ENCODE measurements at places on chromosomes 5 and 9.

- peak; percentile 73 for DNase-seq
These were observed 166.8 kb downstream of the ARHGEF28 start for GRCh38 chr5:73792687-73793320.

GRCh38 chr9:89779405-89780203 lies 174.8 kb downstream of the GADD45G start:
- DNase-seq, result no peak

GRCh38 chr5:150349681-150350275 lies 7.7 kb upstream of the TCOF1 start:
- DNase-seq, result no peak

DNA sequence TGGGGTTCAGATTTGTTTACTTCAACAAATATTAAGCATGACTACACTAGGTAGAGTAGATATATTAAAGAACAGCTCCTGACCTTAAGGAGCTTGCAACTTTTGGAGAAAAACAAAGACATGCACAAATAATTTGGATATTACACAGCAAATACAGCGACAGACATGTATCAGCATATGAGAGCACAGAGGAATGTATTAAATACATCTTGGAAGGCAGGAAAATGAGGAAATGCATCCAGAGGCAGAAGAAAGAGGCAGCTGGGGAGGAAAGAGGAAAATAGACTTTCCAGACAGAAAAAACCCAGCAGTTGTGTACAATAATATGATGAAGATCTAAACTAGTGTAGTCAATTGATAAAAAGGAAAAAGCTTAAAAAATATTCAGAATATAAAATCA lies 392.2 kb downstream of the PDE4D start:
- DNase-seq, result no peak

DNA sequence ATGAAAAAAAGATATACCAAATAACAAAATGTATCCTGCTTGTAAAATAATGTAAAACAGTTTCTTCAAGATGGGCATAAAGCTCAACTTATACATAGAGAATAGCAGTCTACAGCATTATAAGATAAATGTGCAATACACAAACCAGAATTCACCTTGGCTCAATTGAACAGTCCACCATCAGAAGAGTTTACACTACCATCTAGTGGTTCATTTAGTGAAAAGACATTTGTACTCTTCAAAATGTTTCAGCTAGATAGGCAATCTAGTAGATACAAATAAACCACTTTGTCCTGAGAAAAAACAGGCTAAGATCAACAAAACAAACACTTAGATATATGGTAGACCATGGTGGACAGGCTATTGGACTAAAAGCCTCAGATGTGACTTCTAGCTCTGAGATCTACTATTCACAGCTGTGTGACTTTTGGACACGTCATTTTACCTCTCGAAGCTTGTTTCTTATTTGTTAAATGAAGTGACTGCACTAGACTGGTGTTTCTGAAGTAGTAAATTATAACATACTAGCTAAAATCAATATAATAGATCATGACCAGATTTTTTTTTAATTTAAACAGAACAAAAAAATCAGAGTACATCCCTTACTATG lies 22.1 kb upstream of the TPD52L3 start:
- no peak for DNase-seq

- no peak for DNase-seq
These were observed 160.9 kb downstream of the GIN1 start for GRCh38 chr5:102959055-102959454.

GRCh38 chr5:111486055-111486454 lies 26.3 kb downstream of the STARD4 start:
- DNase-seq, result no peak

DNA sequence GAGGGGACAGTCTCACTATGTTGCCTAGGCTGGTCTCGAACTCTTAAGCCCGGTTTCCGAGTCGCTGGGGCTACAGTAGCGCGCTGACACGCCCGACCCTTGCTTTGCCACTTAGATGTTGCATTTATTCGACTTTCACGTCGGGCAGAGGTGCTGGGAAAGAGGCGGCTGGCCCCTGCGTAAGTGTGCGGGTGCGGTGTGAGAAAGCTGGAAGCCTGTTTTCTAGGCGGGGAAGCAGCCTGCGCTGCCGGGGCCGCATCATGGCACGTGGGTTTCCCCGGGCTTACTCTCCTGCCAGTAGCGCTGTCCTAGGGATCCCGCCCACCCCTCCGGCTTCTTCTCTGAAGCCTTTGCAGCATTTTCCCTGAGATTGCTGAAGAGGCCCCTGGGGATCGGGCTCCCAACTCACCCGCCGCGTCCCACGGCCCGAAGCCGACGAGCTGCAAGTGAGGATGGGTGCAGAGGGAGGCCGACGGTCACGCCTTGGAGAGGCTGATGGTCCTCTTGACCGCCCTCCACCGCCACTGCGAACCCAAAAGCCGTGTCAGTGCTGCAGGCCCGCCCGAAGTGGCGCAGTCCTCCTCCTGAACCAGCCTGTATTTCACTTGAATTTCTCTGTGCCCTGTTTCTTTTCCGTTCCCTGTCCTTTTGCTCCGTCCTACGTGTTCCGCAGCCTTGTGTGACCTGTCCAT lies 5.8 kb upstream of the TRIM41 start:
- peak; percentile 79 for DNase-seq

- no peak for DNase-seq
These were observed 275.7 kb upstream of the MSX2 start for GRCh38 chr5:174448662-174449061.

- DNase-seq, result no peak
These were observed 8.9 kb downstream of the F2R start for GRCh38 chr5:76724871-76725270.

DNA sequence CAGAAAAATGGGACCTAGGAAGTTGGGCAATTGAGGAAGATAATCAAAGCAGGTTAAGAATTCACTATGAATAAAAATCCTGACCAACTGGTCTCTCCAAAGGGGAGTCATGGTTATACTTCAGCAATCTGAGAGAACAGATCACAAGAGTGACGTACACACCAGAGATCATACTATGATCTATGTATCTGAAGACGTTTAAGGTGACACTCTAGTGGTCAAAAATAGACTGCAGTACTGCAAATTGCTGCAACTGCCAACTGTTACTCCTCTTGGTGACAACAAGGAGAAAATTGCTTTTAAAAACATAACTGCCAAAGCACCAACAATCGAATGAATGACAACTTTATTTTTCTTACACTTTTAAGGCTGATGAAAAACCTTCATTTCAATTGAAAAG lies 4.9 kb downstream of the AK6 start:
- DNase-seq, result no peak

GRCh38 chr5:68332556-68332955 lies 117.0 kb downstream of the PIK3R1 start:
- DNase-seq, result no peak

DNA sequence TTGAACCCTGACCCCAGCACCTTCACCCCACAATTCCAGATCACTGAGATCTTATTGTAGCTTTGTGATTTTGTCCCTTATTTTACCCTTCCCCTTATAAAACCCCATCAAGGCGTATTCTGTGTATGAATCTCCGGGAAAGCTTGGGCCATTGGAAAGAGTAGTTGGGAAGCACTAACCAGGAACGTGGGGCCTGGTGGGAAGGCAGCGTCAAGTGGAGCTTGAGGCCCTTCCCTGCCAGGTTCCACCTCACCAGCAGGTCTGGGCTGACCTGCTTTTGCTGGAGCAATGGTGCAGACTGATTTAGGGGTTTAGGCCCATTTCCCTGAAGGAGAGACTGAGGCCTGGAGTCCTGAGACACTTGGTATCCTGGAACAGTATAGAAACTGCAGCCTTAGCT lies 9.3 kb downstream of the PHF2 start:
- no peak for DNase-seq

DNA sequence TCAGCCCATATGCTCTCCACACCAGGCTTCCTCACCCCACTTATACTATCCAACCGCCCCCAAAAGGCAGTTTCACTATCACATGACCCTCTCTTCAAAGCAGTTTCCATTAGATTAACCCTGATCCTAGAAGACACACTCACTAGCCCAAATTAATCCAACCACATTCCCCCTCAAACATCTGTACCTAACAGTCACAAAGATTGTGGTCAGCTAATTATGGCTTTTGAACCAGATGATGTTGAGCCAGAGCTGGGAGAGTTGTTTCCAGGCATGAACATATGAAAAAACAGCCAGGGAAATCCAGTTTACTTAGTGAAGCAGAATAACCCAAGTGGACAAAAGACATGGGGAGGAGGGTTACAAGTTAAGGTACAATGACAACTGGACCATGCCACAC lies 131.2 kb downstream of the SPOCK1 start:
- no peak for DNase-seq

GRCh38 chr5:172140866-172141265 lies 47.2 kb downstream of the STK10 start:
- no peak for DNase-seq

- no peak for DNase-seq
These were observed 258.7 kb upstream of the RASA1 start for GRCh38 chr5:87008751-87009560.
